Upper lobe of left lung (tissue), 6 donors: ENCODE measurements at places on chromosomes 6 and 20. TPM values are rescaled to one million over a fixed set of nuclear protein-coding genes. Genes with fewer than 3 reads are reported as not detected.

GRCh38 chr6:17714879-17715851 lies 8.4 kb upstream of the NUP153 start:
- no peaks in the 10 kb centered on the region for H3K36me3 ChIP-seq
- no peak overlapping the region for H3K27ac ChIP-seq
- no peaks in the 10 kb centered on the region for H3K4me1 ChIP-seq
- H3K4me3 ChIP-seq, result no peak overlapping the region
- H3K27me3 ChIP-seq, result no peaks in the 10 kb centered on the region

DNA sequence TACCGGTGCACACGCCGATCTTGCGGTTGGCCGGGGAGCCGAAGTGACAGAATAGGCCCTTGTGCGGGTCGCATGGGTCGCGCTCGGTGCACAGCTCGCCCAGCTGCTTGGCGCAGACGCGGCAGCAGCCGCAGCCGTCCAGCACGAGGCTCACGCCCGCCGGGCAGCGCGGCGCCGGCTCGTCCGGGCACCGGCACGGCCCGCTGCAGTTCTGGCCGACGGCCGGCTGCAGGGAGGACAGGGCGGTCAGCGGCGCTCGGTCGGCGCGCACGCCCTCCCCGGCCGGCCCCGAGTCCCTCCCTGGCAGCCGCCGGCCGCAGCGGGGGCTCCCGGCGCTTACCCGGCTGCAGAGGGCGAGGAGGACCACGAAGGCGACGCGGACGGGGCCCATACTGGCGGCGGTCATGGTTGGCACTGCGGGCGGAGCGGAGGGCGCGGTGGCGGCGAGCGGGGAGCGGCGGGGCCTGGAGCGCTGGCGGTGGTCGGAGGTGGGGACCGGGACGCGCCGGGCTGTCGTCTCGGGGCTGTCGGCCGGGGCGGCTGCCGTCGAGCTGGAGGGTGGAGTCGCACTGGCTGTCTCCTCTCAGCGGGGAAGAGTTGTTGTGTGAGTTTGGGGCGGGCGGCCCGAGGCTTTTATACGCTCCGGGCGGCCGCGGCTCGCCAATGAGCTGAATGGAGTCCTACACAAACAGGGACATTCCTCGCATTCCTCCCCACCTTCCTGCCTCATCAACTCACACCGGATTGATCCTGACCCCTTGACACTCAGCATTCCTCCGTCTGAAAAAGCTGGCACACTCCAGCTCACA lies at the start of gene CCN2:
CCN2 (minus strand) TSS at position 606 of the 809 bp plus-strand sequence; CDS start at position 406, 200 bp downstream.
- peak within 1 kb of the TSS; percentile 75 for H3K4me3 ChIP-seq
- no peaks in the 10 kb centered on the region for H3K27me3 ChIP-seq
- peak within 1 kb of the TSS; percentile 88 for H3K27ac ChIP-seq

GRCh38 chr6:131022691-131023090 lies 40.4 kb downstream of the EPB41L2 start:
- no peak overlapping the region for H3K27ac ChIP-seq
- DNase-seq, result no peak
- H3K4me1 ChIP-seq, result peaks cover 4% of the 10 kb centered on the region
- H3K27me3 ChIP-seq, result no peaks in the 10 kb centered on the region

DNA sequence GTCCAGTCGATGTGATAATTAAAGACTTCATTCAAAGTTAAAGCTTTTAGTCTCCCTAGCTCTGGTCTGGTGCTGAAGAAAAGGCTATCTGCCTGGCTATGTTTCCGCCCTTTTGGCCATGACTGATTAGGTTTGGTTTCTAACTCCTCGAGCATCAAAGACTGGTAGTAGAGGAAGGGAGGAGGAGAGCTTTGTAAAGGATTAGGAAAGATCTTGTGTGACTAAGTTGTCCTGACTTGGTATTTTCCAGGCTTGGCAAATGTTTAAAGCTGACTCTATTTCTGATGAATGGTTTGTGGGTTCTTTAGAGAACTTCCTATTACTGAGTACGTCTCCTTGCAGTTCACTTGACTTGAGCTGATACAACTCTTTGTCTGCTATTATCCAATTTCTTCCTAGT lies 312.9 kb downstream of the GJA1 start:
- H3K4me1 ChIP-seq, result no peaks in the 10 kb centered on the region
- no peak overlapping the region for H3K27ac ChIP-seq
- no peak overlapping the region for H3K4me3 ChIP-seq
- no peaks in the 10 kb centered on the region for H3K27me3 ChIP-seq
- no peak for DNase-seq

DNA sequence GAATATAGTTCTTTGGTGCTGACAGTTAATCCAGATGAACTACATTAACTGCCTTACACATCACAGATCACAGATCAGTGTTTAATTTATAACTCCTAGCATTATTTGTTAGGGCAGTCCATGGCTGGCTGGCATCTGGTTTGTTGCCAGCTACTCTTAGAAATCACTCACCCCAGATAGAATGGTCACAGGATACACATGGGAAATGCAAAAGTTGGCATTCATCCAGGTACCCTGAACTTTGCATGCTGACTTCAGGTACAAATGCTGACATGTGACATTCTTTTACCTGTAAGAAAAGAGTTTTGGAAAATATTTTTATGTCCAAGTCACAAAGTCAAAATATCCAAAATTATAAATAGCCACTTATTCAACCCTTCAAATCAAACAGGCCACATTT lies 20.2 kb downstream of the FBXL4 start:
- no peaks in the 10 kb centered on the region for H3K36me3 ChIP-seq
- no peak overlapping the region for H3K4me3 ChIP-seq
- H3K27me3 ChIP-seq, result no peaks in the 10 kb centered on the region

GRCh38 chr6:159833556-159833955 lies 33.5 kb downstream of the PNLDC1 start:
- no peaks in the 10 kb centered on the region for H3K27me3 ChIP-seq
- no peaks in the 10 kb centered on the region for H3K36me3 ChIP-seq
- DNase-seq, result no peak

Gene NOTCH4
- 125 TPM for total RNA-seq

Gene HSPA12B
- total RNA-seq, result 19.9 TPM

Gene BTN1A1
- total RNA-seq, result not detected

Gene MCHR2
- total RNA-seq, result not detected
